ENCODE measurements at places on chromosomes 2 and 18.

DNA sequence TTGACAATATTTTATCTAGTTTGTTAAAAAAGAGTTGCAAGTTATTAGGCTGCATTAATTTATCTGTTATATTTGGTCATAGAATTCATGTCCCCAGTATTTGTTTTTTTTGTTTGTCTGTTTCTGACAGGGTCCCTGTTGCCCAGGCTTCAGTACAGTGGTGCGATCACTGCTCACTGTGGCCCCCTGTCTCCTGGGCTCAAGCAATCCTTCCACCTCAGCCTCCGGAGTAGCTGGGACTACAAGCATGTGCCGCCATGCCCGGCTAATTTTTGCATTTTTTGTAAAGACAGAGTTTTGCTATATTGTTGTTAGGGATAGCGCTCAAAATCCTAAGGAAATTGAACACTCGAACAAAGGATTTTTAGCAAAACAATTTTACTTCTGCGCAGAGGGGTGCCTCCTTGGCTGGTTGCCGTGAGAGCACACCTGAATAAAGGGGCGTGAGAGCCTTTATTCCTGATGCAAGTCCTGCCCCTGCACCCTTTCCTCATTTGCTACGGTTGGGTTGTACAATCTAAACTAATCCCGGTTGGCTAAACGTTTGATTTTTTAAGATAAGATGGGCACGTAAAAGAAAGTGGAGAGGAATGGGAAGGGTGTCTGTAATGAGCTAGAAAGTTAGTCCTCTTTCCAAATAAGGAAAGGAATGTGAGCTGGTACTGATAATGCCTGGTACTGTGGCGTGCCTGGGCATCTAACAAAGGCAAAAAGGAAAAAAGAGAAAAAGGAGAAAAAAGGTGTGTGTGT, 65.5 kb downstream of the COMMD1 start:
- DNase-seq = no peak

- DNase-seq = no peak
These were observed 159.7 kb upstream of the CCDC195 start for GRCh38 chr2:224875841-224876240.

- peak; percentile 27 for DNase-seq
These were observed 200.4 kb downstream of the INO80D start for GRCh38 chr2:205885492-205886099.

- DNase-seq = no peak
These were observed 57.1 kb downstream of the ZFP36L2 start for GRCh38 chr2:43169099-43169945.

- DNase-seq = no peak
These were observed at the start of gene IL1B for GRCh38 chr2:112836695-112837117. Gene IL1B (minus strand): TSS chr2:112836779. CDS start chr2:112836229, 550 bp downstream.

- DNase-seq = peak; percentile 99
These were observed 202.6 kb downstream of the TGIF1 start for GRCh38 chr18:3652380-3653262.

DNA sequence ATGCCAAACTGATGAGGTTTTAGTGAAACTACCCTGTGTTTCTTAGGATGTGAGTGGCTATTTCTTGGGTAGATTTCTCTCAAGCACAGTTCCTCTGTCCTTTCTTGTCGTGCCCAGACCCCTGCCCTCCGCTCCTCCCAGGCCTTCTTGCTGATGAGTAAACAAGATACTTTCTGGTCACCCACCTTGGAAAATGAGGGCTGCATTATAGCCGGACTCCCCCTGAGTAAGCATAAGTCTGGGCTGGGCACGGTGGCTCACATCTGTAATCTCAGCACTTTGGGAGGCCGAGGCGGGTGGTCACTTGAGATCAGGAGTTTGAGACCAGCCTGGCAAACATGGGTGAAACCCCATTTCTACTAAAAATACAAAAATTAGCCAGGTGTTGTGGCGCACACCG, 58.5 kb downstream of the MEX3C start:
- DNase-seq = no peak

- no peak for DNase-seq
These were observed 52.6 kb downstream of the SLC4A5 start for GRCh38 chr2:74290466-74291217.

- DNase-seq = no peak
These were observed 2.8 kb downstream of the TRPM8 start for GRCh38 chr2:233919938-233920337.

DNA sequence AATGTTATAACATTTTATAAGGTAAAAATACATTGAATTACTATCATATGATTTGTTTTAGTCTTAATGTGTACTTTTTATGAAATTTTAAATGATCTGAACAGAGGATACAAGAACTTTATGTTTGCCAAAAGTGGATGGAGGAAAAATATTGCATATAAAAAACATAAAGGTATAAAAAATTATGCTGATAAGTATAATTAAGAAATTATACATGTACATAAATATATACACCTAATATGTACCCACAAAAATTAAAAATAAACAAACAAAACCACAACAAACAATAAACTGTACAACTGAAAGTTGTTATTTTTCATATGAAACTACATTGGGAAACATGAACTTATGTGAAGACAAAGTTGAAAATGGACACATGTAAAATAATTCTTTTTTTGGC, 38.2 kb upstream of the CALCRL start:
- DNase-seq = no peak

DNA sequence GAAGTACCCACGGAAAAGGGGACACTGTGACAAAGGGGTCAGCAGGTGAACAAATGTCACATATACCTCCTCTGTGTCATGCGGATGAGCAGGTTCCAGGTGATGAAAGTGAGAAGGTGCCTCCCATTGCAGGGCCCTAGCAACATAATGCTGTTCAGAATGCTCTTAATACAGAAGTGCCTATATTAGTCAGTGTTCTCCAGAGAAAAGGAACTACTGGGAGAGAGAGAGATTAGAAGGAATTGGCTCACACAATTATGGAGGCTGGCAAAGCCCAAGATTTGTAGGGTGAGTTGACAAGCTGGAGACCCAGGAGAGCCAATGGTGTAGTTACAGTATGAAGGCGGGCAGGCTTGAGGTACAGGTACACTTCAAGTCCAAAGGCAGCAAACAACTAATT, 98.1 kb upstream of the CDC42EP3 start:
- DNase-seq = no peak

DNA sequence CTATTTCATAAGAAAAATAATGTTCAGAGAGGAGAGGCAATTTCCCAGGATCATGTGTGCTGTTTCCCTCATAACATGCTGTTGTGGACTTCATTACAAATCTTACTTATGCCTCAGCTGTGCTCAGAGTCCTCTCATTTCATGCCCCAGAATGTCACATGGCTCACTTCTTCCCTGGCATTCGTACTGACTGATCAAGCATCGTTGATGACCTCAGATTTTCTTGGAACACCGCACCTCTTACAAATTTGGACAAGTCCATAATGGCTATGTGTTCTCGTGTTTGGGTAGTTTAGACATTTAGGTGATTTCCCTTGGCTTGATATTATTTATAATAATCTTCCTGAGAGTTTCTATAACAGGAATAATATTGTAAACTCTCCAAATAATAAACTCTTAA, 32.9 kb downstream of the SERPINB7 start:
- DNase-seq = no peak

DNA sequence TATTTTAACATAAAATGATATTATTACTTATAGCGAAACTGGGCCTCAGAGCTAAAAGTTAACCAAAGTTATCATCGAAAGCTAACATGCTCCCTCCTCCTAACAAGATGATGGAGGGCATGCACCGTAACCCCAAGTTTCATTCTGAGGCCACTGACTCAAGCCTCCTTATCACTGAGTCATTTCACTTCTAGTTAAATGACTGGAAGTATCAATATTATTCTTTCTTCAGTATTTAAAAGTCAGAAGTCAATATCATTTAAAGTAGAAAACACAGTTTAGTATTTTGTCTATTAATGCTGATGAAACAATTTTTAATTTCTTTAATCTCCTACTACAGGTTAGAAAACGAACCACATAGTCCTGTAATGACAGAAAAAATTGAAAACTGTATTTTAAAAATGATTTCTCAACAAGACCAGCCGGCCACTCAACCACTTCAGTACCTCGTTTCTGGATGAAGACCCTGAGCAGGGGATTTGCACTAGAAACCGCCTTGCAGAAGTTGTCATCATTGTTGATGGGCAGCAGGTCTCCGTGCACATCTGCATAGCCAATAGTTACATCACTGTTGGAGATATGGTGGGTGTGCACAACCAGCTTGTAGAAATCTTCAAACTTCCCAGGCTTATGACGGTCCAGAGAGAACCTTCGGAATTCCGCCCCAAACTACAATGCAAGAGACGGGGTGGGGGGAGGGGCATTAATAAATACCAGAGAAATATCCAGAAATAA, 44.9 kb downstream of the PARD6G start:
- DNase-seq = no peak

GRCh38 chr2:200863782-200864175, 679 bp downstream of the CLK1 start:
- no peak for DNase-seq

DNA sequence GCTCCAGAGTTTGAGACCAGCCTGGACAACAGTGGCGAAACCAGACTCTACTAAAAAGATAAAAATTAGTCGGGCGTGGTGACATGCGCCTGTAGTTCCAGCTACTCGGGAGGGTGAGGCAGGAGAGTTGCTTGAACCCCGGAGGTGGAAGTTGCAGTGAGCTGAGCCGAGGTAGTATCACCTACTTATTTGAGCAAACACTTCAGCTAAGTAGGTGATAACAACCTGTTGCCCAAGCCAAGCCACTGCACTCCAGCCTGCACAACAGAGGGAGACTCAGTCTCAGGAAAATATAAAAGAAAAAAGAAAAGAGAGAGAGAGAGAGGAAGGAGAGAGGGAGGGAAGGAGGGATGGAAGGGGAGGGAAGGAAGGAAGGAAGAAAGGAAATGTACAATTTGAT, 21.3 kb downstream of the FER1L5 start:
- no peak for DNase-seq

- DNase-seq = no peak
These were observed 40.3 kb downstream of the KCNS3 start for GRCh38 chr2:17918789-17919188.

DNA sequence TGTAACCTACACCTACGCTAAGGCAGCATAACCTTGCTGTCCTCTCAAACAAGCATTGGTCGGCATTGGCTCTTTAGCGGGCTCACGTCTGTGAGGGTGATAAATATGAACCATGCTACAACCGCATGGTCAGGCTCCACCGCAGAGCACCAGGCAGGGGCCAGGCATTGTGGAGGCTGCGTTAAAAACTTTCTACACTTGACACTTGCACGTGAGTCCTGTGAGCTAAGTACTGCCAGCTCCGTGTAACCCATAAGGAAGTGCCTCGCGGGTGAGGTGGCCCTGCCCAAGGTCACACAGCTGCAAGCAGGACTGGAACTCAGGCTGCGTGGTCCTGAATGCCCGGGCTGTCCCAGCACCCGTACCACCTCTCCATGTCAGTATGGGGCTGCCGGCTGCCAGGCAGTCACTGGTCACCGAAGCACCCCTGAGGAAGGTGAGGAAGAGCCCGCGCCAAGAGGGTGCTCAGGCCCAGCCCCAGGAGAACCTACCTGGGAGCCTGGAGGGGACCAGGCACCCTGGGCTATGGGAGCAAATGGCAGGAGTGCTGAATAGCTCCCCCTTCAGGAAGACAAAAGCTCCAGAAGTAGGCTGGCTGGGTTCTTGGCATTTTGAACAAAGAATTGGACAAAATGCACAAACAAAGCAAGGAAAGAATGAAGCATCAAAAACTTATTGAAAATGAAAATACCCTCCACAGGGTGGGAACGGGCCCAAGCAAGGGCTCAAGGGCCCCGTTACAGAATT, 271.1 kb upstream of the RAB6C start:
- DNase-seq = no peak

GRCh38 chr18:42052122-42052708, 97.2 kb downstream of the PIK3C3 start:
- DNase-seq = no peak

GRCh38 chr2:68365087-68365486, at the start of gene PLEK:
Gene PLEK (plus strand): TSS chr2:68365282. CDS start chr2:68365352, 70 bp downstream.
- no peak for DNase-seq

DNA sequence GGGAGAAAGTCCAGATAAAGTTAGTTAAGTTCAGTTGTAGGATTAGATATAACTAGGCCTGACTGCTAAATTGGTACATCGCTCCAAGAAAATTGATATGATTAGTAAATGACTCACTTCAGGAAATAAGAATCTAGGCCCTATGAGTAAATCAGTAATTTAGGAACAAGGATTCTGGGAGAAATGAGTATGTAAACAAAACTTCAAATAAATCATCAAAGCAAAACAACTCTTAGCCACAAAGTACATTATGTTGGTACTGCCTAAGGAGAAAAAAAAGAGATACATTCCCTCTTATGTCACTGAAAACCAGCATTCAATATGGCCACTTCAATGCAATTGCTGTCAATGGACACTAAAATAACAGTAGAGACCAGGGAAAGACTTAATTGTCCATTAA, 529.1 kb downstream of the ZNF804A start:
- DNase-seq = no peak

GRCh38 chr2:119009110-119009509, 67.1 kb downstream of the MARCO start:
- DNase-seq = no peak

DNA sequence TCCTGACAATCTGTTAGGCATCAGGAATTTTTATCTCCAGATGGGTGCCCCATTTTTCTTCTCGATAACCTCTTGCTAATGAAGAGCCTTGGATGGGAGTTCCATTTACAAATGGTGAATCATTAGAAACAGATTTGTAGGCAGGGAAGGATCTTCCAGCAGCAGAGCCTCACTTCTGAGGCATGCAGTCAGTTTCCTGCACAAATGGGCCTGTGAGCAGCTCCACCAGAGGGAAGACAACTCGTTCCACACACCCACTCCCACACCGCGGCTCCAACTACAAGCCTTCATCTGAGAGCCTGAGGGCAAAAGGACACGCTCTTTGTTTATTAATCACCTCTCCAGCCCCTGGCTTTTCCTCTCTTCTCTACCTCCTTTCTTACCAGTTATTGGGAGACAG, 108.5 kb downstream of the CTAGE1 start:
- no peak for DNase-seq

DNA sequence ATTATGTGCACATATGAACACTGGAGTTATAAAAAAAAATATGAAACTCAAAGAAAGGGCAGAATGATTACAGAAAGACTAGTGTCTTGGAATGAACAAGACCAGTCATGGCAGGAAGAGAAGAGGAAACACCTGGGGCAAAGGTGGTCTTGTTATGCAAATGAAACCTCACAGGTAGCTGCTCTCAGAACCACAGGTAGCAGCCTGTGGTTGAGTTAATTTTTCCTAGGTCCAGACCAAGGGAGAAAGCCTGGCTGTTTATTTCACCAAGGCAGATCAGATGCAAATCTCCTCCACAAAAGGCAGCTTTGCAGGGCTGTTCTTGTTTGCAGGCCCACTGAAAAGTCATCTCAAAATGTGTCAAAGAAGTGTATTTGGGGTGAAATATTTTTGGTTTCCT, 785.8 kb downstream of the RNF144A start:
- no peak for DNase-seq
